SK-N-SH (cell line): ENCODE measurements at places on chromosomes 12 and 14.
A peak's percentile ranks its signal among the peaks of the same experiment; 100 is the strongest.

- no peak for DNase-seq
Measured at GRCh38 chr12:51401020-51401419, 9.8 kb upstream of the GALNT6 start.

DNA sequence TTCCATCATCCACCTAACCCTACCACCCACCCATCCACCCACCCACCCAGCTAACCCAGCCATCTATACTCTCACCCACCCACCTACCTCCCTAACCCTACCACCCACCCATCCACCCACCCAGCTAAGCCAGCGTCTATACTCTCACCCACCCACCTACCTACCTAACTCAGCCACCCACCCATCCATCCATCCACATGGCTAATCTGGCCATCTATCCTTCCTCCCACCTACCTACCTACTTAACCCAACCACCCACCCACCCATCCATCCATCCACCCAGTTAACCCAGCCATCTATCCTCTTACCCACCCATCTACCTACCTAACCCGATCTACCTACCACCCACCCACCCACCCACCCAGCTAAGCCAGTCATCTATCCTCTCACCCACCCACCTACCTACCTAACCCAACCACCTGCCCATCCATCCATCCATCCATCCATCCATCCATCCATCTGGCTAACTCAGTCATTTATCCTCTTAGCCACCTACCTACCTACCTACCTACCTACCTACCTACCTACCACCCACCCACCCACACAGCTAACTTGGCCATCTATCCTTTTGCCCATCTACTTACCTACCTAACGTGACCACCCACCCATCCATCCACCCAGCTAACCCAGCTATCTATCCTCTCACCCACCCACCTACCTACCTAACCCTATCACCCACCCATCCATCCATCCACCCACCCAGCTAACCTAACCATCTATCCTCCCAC lies 44.1 kb downstream of the RFLNA start:
- DNase-seq = no peak

DNA sequence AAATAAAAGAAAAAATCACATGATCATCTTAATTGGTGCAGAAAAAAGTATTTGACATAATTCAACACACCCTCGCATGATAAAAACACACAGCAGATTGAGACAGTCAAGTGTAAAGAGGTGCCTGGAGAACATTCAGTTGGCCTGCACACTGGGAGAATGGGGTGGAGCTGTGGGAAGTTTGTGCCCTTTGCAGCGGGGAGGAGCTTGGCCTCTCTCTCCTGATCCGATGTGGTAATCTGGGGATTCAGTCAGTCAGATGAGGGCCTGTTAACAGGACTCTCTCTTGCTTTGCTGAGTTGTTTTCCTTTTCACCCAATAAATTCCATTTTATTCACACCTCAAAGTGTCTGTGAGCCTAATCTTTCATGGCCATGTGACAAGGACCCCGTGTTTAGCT lies 5.9 kb downstream of the SERPINA6 start:
- no peak for DNase-seq

GRCh38 chr12:58915037-58915436 lies 5.3 kb downstream of the LRIG3 start:
- DNase-seq = no peak

DNA sequence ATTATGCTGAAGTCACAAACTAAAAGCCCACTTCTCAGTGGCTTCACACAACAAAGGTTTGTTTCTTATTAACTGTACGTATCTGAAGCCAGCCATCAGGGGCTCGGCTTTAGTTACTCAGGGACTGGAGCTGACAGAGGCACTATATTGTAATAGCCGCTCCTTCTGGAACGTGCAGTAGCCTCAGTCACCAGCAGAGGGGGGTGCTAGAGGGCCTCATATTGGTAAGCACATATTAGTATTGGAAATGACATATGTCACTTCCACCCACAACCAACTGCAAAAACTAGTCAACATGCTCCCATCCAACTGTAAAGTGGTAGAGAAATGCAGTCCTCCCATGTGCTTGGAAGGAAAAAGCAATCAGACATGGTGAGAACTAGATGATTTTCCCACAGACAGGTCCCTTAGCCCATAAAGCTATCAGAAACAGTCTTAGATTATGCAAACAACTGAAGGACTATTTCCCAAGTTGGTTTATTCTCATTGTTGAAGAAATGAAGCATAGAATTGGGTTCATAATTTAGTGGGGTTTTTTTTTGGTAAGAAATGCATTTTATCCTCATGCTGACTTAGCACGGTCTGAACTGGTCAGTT lies 183.6 kb upstream of the G2E3 start:
- peak; percentile 47 for DNase-seq

- DNase-seq = no peak
Measured at GRCh38 chr12:68890701-68891113, 42.3 kb downstream of the CPM start.

- peak; percentile 36 for DNase-seq
Measured at GRCh38 chr12:42504049-42504448, 85.5 kb downstream of the PRICKLE1 start.

DNA sequence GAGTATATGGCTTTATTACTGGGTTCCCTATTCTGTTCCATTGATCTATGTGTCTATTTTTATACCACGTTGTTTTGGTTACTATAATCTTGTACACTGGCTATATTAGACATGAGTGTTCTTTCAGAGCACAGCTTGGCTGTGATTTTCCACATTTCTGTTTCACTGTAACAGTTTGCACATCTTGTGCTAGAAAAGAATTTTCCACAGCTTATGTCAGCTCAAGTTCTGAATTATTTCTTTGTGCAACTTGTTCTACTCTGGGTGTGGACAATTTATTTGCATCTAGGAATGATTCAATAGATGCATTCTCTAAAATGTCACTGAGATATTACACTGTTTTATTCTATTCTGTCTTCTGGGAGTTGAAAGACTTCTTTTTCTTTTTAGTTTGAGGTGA lies 28.4 kb upstream of the OR5AU1 start:
- DNase-seq = no peak

- DNase-seq = no peak
Measured at GRCh38 chr14:32524609-32525375, 195.7 kb downstream of the AKAP6 start.

DNA sequence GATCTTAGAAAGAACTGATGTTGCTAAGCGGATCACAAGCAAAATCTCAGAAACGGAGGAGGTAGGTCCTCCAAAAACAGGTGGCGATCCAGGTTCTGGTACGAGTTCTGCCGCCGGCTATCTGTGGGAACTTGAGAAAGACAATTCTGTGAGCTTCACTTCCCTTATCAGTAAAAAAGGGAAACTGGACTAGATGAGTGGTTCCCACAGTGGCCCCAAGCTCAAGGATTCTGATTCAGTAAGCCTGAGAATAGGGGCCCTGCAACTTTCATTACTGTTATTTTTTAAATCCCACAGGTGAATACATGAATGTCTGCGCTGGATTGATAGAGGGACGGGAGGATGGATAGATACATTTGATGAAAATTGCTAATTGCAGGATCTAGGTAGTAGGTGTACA lies 160.2 kb downstream of the PPM1H start:
- DNase-seq = no peak

DNA sequence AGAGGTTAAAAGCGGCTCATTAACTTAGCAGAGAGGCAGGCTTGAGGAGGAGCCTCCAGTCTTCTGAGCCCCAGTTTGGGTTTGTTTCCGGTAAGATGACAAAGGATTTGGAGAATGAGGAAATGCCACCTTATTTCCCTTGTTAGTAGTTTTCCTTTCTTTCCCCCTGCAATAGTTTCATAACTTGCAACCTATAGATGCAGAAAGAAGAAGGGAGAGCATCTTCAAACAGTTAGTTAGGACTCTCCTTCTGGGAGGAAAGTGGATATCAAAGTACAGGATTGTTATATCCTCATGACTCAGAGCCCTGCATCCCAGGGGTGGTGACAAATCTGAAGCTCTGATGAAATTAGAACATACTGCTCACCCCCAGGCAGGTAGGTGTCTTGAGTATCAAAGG lies 180.7 kb upstream of the SLC38A2 start:
- no peak for DNase-seq

DNA sequence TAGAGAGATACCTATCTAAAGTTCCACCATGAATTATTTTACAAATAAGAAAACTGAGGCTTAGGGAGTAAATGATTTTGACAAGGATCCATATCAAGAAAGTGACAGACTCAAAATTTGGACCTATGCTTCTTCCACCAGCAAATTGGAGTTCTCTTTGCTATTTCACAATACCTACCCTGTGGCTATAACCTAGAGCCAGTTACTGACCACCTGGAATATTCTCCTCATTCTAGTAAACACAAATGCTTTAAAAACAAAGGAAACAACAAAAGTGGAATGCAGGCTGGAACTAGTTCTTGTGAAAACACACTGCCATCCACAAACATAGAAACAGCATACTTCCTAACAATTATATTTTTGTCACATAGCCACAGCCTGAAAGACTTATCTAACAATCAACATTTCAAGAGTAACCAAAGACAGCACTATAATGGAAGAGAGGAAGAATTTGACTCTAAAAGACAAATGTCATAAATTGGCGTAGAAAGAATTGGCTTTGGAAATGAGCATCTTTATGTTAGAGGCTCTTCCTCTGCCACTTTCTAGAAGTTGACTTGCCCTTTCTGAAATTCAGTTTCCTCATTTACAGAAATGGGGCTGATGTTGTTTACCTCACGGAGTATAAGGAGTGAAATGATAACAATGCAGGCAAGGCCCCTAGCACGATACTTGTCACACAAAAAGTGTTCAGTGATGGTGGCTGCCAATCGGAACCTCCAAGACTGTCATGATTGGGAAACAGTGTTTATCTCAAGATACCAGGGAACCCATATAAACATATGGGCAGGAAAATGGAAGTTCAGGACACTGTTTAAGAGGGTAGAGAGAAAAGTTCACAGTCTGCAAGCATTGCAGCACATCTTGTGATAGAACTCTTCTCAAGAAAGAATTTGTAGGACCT lies 138.6 kb upstream of the LGR5 start:
- DNase-seq = no peak

DNA sequence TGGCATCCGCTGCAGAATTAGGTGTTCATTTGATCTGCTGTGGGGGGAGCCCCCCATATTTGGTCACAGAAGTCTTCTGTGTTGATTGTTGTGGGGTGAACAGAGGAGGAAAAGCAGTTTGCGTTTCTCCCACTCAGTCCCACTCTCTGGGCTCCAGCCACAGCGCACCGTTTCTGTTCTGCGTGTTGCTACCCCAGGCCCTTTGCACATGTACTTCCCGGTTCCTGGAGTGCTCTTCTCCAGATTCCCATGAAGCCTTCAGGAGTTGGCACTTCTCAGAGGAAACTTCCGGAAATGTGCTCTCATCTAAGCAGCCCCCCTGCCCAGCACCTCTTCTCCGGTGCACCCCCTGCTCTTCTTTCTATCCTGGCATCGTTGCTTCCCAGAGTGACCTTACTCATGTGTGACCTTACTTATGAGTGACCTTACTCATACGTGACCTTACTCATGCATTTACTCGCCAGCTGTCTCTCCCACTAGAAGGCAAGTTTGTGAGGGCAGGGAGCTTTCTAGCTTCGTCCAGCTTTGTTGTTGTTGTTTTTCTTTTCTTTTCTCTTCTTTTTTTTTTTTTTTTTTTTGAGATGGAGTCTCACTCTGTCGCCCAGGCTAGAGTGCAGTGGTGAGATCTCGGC lies 93.7 kb downstream of the SCARB1 start:
- DNase-seq = no peak

GRCh38 chr12:13981296-13981962 lies at the start of gene GRIN2B:
GRIN2B (minus strand) TSS chr12:13981602; CDS start chr12:13866208, 115,394 bp downstream.
- DNase-seq = peak; percentile 15

- DNase-seq = no peak
Measured at GRCh38 chr12:92089559-92089958, 56.1 kb downstream of the BTG1 start.

DNA sequence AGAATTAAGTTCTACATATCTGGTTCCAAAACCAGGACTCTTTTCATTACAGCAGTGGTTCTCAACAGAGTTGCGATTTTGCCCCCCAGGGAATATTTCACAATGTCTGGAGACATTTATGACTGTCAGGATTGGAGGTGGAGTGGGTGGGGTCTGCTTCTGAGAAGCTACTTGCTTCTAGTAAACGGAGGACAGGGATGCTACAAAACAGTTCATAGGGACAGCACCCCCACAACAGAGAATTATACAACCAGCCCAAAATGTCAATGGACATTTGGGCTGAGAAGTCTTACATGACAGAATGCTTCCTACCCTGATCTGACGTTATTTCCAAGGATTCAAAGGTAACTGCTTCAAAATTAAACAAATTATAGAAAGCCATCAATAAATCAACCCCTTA lies 739 bp upstream of the SPATA7 start:
- peak; percentile 4 for DNase-seq

DNA sequence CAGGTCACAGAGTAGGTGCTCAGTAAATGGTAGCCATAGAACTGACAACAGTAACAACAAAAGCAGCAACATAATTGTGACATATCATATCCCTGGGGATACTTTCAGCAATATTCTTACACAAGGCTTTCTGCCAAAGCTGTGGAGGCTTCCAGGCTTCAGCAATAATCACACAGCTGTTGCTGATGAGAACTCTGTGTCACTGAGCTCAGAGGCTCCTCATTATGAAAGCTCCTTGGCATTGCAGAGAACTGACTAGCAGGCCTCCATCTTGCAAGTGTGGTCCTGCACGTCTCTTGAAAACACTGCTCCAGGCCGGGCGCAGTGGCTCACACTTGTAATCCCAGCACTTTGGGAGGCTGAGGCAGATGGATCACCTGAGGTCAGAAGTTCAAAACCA lies 97.3 kb upstream of the BTG1 start:
- no peak for DNase-seq

GRCh38 chr12:50564948-50565297 lies 60.1 kb downstream of the DIP2B start:
- no peak for DNase-seq

DNA sequence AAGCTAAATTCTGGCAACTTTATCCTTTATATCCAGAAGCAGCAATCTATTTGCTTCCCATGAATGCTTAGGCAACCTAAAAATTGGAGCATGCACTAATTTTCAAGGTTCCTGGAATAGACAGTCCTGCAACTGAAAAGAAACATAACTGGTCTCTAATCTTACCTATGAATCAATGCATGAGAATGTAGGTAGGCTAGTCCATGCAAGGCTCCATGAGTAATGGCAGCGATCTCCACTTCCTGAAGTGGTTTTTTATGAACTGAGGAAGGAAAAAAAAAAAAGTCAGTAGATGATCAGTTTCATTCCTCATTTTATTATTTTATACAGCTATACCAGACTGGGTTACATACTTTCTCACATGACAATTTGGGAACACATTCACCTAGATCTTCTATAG lies 102.0 kb downstream of the PEBP1 start:
- DNase-seq = no peak
